ENCODE measurements at places on chromosomes 6 and 20.

DNA sequence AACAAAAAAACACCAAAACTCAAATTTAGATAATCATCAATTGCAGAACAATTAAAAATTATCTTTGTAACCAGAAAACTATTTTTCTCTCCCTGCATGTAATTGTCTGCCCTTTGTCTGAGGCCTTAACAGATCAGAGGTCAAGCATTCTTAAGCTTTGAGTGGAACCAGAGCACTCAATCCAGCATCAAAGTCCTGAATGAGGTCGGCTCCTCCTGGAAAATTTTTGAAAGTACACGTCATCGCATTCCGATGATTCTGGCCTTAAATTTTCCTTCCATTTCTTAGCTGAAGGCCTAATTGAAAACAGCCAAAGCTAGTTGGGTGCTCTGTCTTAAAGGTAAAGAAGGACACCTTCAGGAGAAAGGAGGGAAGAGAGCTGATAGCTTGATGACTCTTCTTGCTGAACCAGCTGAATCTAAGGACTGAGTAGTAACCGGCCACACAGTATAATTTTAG, 510.2 kb upstream of the SULF2 start:
- DNase-seq = no peak

DNA sequence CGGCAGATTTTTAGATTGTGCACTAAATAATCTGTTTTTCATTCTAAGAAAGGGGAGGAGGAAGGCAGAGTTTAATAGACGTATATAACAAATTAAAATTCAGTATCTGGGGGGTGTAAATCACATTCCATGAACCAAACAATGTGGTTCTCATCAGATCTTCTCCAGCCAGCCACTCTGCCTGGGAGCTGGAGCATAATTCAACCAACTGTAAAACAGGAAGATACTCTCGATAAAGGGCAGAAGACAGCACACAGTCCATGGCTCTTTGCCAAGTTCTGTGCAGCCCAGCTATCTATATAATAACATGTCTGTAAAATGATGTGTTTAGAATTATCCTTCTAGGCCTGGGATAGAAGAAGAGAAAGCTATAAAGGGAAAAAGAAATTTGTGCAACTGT, 289.9 kb upstream of the ZFP64 start:
- no peak for DNase-seq

- DNase-seq = no peak
Observed at GRCh38 chr6:100342830-100343229, 121.9 kb downstream of the SIM1 start.

DNA sequence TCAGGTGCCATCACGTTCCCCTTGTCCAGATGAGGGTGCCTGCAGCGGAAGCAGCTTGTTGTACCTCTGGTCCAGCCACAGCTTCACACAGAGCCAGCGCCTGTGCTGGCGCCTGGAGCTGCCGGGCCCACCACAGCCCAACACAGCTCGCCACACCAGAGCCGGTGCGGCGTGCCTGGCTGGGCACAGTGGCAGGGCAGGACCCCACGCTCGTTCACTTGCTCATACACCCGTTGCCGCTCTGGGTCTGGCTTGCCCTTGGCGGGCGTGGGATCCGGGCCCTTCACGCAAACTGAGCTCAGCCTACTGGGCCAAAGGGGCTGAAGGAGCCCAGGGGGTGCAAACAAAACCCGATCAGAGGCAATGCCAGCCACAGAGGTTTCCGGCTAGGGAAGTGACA, 492.5 kb upstream of the MANEA start:
- DNase-seq = no peak

- no peak for DNase-seq
Observed at GRCh38 chr6:101662111-101662897, 268.8 kb downstream of the GRIK2 start.

- no peak for DNase-seq
Observed at GRCh38 chr6:41967312-41968287, 26.0 kb upstream of the CCND3 start.

- no peak for DNase-seq
Observed at GRCh38 chr6:23754197-23754596, 371.8 kb upstream of the NRSN1 start.

DNA sequence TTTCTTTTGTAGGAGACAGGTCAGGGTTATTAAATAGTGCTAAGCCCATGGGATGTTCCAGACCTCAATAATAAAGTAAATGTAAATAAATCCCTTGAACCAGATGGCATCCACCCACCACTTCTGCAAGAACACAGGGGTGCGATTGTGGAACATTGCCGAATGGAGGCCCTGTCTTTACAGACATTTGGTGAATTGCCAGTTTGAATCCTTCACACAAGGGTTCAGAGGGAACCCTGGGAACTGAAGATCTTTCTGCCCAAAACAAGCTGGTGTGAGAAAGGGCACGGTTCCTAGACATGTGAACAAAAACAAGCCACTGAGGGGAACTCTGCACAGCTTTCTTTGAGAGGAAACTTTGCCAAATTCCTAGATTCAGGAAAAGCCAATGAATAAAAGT, 30.2 kb upstream of the RNF8 start:
- DNase-seq = no peak

GRCh38 chr6:132961610-132962009, 147.2 kb downstream of the RPS12 start:
- DNase-seq = no peak

DNA sequence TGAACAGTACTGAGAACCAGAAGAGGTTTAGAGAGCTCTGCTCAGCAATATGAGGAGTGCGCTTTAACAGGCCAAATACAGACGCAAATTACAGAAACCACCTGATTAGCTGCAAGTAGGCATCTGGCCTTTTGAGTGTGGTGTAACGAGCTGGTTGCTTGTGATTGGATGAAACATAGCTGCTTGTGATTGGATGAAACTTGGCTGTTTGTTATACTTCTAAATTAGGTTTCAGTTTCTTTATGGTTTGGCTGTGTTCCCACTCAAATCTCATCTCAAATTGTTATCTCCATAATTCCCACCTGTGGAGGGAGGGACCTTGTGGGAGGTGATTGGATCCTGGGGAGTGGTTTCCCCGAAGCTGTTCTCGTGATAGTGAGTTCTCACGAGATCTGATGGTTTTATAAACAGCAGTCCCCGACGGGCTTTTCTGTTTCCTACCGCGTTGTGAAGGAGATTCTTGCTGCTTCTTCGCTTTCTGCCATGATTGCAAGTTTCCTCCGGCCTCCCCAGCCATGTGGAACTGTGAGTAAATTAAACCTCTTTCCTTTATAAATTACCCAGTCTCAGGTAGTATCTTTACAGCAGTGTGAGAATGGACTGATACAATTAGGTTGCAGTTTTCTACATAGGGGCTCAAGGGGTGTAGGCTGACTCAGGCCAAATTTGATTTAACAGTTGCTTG, 655.9 kb upstream of the MAN1A1 start:
- no peak for DNase-seq

DNA sequence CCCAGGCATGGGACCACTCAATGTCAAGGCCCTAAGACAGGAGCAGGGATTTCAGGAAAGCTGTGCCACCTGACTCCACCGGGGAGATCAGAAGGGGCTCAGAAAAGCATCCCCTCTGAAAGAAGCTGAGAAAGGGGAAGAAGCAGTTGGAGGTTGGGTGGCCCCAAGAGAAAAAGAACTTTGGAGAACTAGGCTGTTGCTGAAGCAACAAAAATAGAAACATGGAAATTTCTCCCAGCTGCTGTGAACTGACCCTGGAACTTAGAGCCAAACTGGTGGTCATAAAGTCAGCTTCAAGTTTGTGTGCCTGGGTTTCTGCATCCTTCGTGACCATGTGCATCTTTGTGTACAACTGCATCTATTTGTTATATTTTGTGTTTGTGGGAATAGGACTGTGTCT, 534.5 kb downstream of the MAFB start:
- DNase-seq = no peak

DNA sequence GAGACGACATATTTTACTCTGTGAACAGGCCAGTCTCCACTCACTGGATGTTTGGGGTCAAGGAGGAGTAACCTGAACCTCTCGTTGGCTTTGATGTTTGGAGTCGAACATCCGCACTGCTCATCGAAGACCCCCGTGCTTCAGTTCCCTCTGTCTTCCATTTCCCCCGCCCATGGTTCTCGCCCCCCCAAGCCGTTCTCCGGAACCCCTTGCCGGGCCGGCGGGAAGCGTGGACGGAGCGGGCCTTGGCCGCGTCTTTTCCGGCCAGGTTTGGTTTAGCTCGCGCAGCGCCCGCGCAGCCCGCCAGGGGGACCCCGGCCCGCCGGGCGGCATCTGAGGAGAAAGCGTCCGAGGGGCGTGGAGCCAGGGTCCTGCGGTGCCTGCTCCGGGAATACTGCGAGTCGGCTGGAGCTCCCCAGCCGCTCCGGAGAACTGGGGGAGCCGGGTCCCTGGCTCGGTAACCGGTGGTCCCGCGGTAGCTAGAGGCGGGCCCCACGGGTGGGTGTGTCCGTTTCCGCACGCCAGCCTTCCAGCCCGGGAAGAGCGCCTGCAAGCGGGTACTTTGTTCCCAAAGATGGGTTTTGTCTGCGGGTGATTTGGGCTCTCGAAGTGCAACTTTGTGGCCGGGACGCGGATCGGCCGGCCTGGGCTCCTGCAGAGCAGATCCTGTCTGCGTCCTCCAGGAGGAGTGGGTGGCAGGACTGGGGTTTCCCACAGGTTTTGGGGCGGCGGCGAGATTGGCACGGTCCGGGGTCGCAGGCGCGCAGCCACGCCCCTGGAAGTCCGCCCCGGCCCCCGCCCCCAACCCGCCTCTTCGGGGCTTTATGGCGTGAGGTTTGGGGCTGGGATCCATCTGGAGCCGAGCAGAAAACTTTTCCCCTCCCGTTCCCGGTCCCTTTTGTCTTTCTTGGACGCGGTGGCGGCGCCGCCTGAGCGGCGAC, at the start of gene TMEM200A:
Gene TMEM200A (plus strand): TSS at position 852 of the 941 bp plus-strand sequence. CDS start 74,406 bp downstream, outside the sequence.
- peak; percentile 39 for DNase-seq

DNA sequence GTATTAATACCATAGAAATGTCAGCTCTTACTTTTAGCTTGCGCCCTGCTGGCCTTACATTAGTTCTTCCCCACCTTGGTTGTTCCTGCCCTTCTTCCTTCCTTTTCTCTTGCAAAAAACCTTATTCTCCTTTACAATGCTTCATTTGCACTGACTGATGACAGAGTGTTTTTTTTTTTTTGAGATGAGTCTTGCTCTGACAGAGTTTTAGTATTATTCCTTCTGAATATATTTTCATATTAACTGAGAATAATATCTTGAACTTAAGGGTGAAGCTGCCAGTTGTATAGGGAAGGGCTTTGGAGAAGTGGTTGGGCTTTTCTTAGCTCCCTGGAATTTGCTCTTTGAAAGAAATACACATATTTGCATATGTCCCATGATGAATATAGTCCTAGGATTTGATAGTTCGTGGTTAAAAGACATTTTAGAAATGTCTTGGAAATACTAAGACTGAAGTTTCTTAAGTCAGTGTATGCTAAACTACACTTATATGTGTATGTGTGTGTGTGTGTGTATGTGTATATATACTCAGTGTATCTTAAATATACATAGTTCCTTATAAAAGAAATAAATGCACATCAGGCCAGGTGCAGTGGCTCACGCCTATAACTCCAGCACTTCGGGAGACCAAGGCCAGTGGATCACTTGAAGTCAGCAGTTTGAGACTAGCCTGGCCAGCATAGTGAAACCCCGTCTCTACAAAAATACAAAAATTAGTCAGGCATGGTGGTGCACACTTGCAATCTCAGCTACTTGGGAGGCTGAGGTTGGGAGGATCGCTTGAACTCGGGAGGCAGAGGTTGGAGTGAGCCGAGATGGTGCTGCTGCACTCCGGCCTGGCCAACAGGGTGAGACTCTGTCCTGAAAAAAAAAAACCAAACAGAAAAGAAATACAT, 216.1 kb upstream of the MYLIP start:
- DNase-seq = no peak

DNA sequence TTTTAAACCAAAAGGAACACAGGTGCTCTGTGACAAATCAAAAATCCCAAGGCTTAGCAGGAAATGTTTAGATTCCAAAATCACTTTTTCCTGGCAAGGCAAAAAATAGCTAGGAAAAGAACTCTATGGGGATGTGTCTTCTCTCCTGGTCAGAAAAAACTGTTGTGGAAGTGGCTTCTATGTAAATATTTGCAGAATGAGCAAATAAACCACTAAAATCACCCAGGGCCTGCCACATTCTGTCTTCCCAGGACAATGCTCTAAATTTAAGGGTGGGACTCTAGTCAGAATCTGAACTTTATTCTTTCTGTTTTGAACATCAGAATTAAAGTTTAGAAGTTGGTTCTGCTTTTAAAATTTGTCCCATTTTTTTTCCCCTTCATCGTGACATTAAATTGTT, 29.3 kb downstream of the GCM1 start:
- no peak for DNase-seq

- DNase-seq = no peak
Observed at GRCh38 chr6:70857387-70858077, 99.3 kb downstream of the B3GAT2 start.

- DNase-seq = no peak
Observed at GRCh38 chr6:116827561-116828240, 1.2 kb downstream of the GPRC6A start.

GRCh38 chr6:98841621-98842341, 7.4 kb downstream of the POU3F2 start:
- DNase-seq = no peak

DNA sequence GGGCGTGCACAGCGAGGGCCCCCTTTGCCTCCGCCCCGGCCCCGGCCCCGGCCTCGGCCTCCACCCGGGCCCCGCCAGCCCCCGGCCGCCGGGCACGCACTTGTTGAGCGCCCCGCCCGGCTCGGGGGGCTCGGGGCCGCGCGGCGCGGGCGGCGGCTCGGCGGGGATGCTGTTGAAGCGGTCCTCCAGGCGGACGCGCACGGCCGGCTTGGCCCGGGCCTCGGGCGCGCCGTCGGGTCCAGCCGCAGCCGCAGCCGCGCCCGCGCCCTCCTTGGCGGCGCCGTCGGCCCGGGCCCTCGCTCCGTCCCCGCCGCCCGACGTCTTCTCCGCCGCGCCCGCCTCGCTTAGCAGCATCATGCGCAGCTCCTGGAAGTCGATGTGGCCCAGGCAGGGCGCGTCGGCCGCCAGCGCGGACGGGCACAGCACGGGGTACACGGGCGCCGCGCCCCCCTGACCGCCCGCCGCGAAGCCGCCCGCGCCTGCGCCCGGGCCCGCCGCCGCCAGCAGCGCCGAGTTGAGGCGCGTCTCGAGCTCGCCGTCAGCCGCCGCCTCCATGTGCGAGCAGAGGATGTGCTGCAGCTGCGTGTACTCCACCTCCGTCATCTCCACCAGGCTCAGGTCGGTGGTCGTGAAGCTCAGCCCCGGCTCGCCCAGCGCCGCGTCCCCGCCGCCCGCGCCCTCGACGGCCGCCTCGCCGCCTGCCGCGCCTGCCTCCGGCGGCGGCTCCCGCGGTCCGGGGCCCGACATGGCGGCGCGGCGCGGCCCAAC, 514 bp downstream of the TCFL5 start:
- no peak for DNase-seq

DNA sequence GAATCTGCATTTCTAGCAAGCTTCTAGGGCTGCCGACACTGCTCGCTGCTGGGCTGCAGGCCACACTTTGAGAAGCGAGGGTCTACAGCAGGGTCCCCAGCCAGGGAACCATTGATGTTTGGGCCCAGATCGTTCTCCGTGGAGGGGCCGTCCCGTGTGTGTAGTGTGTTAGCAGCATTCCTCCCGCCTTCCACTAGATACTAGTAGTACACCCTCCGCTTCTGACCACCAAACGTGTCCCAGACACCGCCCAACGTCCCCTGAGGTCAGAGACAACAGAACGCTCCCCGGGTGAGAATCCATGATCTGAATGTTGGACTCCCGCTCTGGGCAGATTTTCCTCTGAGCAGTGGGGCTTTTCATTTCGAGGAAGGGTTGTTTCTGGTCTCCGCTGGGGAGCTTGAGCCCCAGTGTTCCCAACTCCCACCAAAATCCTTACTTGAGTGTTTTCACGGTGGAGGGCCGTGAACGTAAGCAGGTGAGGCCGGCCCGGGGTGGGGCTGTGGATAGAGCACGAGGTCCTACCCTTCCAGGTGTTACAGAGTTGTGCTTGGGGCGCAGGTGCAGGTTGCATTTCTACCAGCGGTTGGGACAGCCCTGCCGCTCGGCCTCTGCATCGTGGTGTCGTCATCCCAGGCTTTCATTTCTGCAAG, 124.6 kb downstream of the SYCP2 start:
- DNase-seq = no peak
